ENCODE measurements at places on chromosomes 2 and 18.

GRCh38 chr2:15674637-15675455 lies 83.2 kb downstream of the DDX1 start:
- DNase-seq, result no peak

GRCh38 chr2:172431463-172431862 lies 4.1 kb downstream of the ITGA6 start:
- DNase-seq, result no peak

- DNase-seq, result peak; percentile 57
These were observed at the start of gene CDH2 for GRCh38 chr18:28176948-28177827. TSS of gene CDH2 (minus strand) at chr18:28177130. CDS start at chr18:28177022, 108 bp downstream.

DNA sequence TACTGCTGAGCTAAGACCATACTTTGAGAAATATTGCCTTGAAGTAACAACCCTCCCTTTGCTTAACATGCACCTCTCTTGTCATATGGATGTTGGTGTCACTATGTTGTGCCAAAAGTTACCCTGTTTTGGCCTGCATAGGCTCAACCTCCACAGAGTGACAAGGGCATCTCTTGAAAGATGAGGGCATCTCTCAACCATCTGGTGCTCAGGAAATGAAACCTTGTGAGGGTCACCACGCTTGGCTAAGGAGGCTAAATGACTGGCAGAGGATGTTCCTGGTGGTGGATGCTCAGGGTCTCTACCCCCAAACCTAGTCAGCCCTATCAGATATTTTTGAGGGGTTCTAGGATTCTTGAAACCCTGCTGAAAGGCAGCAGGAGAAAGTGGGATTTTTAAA lies 2.3 kb downstream of the LHCGR start:
- no peak for DNase-seq

GRCh38 chr2:223729781-223730180 lies 107.6 kb downstream of the AP1S3 start:
- no peak for DNase-seq

DNA sequence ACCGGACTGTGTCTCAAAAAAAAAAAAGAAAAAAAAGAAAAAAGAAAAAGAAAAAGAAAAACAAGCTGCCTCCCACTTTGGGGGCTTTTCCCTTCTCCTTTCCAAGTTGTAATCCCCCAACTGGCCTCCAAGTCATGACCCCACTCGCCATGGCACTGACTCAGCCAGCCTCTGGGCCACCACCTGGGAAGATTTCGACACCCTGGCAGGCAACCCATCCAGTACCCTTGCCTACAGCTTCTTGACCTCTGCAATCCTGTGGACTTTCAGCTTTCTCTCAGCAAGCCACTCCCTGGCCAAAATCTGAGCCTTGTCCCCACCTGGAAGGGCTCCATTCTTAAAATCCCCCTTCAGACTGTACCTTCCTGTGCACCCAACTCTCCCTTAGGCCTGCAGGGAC lies 22.3 kb upstream of the FOSL2 start:
- DNase-seq, result no peak

DNA sequence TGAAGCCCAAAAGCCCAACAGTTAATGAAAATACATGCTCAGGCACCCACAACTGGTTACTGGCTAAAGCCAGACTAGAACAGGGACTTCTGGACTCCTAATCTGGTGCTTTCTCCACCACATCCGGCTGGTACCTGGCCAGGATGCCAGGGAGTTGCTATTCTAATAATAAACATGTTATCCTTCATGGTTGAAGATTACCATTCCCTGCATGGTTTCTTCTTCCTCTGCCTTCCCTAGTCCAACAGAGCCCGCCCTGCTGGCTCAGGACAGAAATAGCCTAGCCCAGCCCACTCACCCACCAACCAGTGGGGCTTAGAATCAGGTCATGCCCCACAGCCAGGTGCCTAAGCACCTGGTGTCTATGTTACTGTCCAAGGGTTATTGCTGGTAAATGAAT lies 184.2 kb downstream of the TMEM247 start:
- no peak for DNase-seq

DNA sequence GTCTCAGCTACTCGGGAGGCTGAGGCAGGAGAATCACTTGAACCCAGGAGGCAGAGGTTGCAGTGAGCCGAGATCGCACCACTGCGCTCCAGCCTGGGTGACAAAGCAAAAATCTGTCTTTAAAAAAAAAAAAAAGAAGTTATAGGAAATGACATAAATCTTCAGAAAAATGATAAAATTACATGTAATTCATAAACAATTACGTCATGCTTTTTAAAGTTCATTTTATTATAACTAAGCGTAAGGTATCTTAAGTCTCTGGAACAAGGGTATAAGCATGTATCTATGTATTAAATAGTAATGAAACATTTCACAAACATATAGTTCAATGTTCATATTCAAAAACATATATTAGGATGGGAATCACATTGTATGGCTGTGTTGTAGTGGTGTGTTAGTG lies 425.9 kb downstream of the SPAG16 start:
- no peak for DNase-seq

GRCh38 chr2:176997074-176997791 lies 215.4 kb upstream of the HNRNPA3 start:
- peak; percentile 7 for DNase-seq

GRCh38 chr2:182744490-182744889 lies 28.4 kb downstream of the DNAJC10 start:
- no peak for DNase-seq

- DNase-seq, result no peak
These were observed 18.2 kb downstream of the NRP2 start for GRCh38 chr2:205700331-205701132.

GRCh38 chr18:39841482-39842365 lies 2113.3 kb upstream of the PIK3C3 start:
- DNase-seq, result peak; percentile 27

All from AG04450 (cell line).